ENCODE measurements at places on chromosomes 7 and 10.

DNA sequence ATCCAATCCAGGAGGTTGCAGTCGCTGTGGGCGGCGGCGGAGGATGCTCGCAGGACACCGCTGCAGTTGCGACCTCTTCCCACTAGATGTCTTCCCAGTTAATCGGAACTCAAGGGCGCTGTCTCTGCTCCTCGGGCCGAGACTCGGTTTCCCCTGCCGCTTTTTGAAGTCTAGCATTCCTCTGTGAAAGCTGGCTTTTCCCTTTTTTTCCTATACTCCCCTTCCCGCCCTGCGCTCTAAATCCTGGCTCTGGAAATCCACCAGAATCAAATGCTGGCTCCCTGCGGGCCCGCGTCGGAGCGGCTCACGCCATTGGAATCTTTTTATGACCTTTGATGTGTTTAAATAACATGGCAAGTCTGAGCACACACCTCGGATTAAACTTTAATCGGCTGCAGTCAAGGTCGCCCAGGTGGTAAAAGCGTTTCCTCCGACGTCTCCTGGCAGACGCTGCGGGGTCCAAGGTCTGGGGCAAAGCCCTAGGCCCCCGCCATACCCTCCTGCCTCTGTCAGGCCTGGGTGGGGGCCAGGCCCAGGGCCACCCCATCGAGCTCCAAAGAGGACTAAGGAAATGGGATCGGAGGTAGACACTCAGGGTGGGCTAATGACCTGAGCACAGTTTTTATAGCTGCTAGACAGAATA, 10.7 kb upstream of the HOXA13 start:
- H3K36me3 ChIP-seq = no peaks in the 10 kb centered on the region
- H3K4me3 ChIP-seq = peak overlapping the region; percentile 58
- H3K27ac ChIP-seq = no peak overlapping the region

DNA sequence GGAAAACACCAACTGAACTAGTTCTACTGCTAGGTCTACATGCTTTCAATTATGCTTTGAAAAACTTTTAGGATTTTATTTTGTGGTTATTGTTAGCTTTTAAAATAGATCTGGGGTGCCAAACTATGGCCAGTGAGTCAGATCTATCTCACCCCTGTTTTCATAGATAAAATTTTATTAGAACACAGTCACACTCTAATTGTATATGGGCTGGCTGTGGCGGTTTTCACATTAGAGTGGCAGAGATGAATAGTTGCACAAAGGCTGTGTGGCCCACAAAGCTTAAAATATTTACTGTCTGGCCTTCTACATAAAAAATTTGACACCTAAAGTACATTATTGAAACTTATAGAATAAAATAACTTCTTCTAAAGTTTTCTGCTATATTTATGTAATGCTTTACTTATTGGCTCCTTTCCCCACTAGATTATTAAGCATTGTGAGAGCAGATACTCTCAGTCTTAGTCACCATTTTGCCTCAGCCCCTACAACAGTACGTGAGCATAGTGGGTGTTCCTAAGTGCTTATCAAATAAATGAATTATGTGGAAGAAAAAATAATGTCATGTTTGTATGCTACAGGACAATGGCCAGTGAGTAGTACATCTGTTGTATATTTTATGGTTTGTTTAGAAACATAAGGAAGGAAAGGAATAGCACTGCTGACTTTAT, 5.4 kb upstream of the SUV39H2 start:
- H3K27me3 ChIP-seq = no peaks in the 10 kb centered on the region
- peaks cover 2% of the 10 kb centered on the region for H3K36me3 ChIP-seq
- peak overlapping the region; percentile 4 for H3K27ac ChIP-seq
- no peak overlapping the region for H3K4me3 ChIP-seq
- H3K4me1 ChIP-seq = peaks cover 9% of the 10 kb centered on the region

GRCh38 chr7:91039033-91039432, 225.2 kb upstream of the FZD1 start:
- no peak for DNase-seq
- H3K4me3 ChIP-seq = no peak overlapping the region
- H3K27ac ChIP-seq = no peak overlapping the region
- H3K4me1 ChIP-seq = no peaks in the 10 kb centered on the region
- H3K36me3 ChIP-seq = no peaks in the 10 kb centered on the region

- no peak overlapping the region for H3K27ac ChIP-seq
- no peak for DNase-seq
- H3K4me3 ChIP-seq = no peak overlapping the region
These were observed 74.4 kb downstream of the RAB11FIP2 start for GRCh38 chr10:117972168-117972837.

- peak overlapping the region; percentile 94 for H3K27ac ChIP-seq
- H3K36me3 ChIP-seq = peaks cover 2% of the 10 kb centered on the region
These were observed 145.5 kb downstream of the FANK1 start for GRCh38 chr10:126041804-126042231.

GRCh38 chr10:18606051-18606695, 45.2 kb downstream of the NSUN6 start:
- H3K27me3 ChIP-seq = no peaks in the 10 kb centered on the region
- no peak overlapping the region for H3K27ac ChIP-seq
- peaks cover 9% of the 10 kb centered on the region for H3K36me3 ChIP-seq
- no peak overlapping the region for H3K4me3 ChIP-seq
- H3K4me1 ChIP-seq = no peaks in the 10 kb centered on the region

DNA sequence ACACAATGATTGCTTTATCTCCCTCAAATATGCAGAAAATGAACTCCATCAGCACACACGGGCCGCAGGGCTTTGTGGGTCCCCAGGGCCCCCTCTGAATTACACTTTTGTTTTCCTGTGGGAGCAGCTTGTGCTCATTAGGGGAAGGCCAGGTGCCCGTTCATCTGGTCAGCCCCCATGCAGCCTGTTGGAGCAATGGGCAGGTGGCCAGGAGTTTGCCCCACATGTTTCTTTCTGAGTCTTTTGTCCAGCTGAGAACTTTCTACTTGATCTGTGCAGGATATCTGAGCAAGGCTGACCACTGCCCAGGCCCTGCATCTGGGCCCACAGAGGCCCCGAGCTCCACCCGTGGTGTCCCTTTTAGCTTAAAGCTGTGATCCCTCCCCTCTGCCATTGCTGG, 105.3 kb upstream of the FAM20C start:
- no peak overlapping the region for H3K27ac ChIP-seq
- peaks cover 6% of the 10 kb centered on the region for H3K27me3 ChIP-seq
- H3K36me3 ChIP-seq = no peaks in the 10 kb centered on the region
- H3K4me1 ChIP-seq = peaks cover 13% of the 10 kb centered on the region
- no peak overlapping the region for H3K4me3 ChIP-seq

GRCh38 chr10:53700278-53700677, 927.7 kb upstream of the MBL2 start:
- no peak overlapping the region for H3K27ac ChIP-seq
- no peaks in the 10 kb centered on the region for H3K27me3 ChIP-seq
- no peak for DNase-seq
- H3K36me3 ChIP-seq = no peaks in the 10 kb centered on the region
- no peak overlapping the region for H3K4me3 ChIP-seq

GRCh38 chr10:31383810-31384588, 65.0 kb downstream of the ZEB1 start:
- DNase-seq = no peak
- peak overlapping the region; percentile 32 for H3K27ac ChIP-seq
- no peaks in the 10 kb centered on the region for H3K36me3 ChIP-seq
- H3K4me1 ChIP-seq = peaks cover 22% of the 10 kb centered on the region

DNA sequence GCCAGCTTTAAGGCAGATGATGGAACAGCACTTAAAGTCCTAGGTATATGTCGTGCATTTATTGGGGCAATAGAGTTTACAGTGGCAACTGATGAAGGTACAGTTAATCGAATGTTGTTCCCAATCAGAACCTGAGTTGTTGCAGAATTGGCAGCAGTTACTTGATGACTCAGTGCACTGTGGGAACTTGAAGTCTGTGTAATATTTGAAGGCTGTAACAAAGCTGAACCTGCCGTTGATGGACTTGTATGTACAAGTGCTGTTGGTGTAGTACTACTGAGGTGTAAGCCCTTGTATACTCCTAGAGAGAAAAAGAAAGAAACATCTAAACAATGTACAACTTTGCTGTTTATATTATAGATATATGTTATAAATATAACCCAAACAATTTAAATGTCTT, 75.3 kb downstream of the EPC1 start:
- no peak overlapping the region for H3K4me3 ChIP-seq
- peaks cover 5% of the 10 kb centered on the region for H3K4me1 ChIP-seq
- no peak for DNase-seq

DNA sequence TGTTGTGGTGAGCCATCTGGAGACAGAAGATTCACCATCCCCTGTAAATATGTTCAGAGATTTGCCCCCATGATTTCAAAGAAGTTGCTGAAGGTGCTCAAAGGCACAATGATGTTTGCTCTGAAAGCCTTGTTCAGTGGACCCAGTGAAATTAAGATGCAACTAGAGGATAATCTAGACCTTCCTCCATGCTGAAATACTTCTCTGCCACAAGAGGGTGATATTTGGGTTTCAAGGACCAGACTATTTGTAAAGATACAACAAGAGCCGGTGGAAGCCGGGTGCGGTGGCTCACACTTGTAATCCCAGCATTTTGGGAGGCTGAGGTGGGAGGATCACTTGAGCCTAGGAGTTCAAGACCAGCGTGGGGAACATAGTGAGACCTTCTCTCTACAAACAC, 13.5 kb upstream of the MSRB2 start:
- H3K27ac ChIP-seq = no peak overlapping the region
- H3K4me1 ChIP-seq = no peaks in the 10 kb centered on the region
- H3K36me3 ChIP-seq = peaks cover 3% of the 10 kb centered on the region
- no peak overlapping the region for H3K4me3 ChIP-seq
- H3K27me3 ChIP-seq = peaks cover 50% of the 10 kb centered on the region

Data from T-helper 17 cell (primary cell).